ENCODE measurements at places on chromosomes 13 and 19.

DNA sequence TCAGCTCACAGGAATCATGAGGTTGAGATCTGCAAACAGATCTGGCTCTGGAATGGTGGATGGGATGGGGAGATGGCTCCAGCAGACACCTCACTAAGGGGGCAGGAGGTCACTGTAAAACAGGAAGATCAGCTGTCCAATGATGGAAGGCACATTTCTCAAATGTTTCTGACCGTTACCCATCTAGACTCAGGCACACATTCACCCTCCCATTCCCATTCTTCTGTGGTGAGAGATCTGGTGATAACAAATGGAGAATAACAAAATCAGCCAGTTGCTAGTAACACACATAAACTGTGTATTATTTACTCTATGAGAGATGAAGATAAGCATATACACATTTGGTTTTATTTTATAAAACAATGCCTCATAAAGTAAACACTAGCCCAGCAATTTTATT, 235.9 kb downstream of the TSHZ3 start:
- no peak for DNase-seq

GRCh38 chr19:30479231-30479630, 107.0 kb downstream of the ZNF536 start:
- no peak for DNase-seq

DNA sequence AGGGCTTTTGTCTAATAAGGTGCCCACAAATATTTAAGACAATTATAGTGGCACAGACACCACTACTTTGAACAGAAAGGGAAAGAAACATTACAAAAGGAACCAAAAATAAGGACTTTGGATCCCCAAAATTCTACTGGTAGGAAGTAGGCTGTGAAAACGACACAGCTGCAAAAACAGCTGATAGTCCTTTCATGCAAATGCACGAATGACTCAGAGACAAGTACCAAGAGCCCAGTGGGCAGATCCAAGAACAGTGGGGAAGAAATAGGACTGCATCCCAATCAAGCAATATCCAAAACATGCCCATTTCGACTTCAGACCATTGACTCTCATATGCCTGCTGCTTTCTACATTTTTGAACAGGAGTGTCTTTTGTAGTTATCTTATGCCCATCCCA, 269.4 kb upstream of the NBEA start:
- DNase-seq: no peak

GRCh38 chr19:49920624-49921363, 8.2 kb upstream of the ATF5 start:
- no peak for DNase-seq

- no peak for DNase-seq
These were observed 21.4 kb downstream of the ESD start for GRCh38 chr13:46775385-46776107.

GRCh38 chr13:66859934-66860877, 369.9 kb downstream of the PCDH9 start:
- DNase-seq: no peak

Data from NCI-H1417 (cell line).